ENCODE measurements at places on chromosomes 2 and 18.

GRCh38 chr2:86446060-86446459 lies 4.9 kb downstream of the KDM3A start:
- no peak for DNase-seq

- no peak for DNase-seq
Observed at GRCh38 chr2:147439986-147440385, 404.8 kb upstream of the ACVR2A start.

GRCh38 chr2:207283356-207283755 lies 117.6 kb upstream of the KLF7 start:
- DNase-seq, result no peak

GRCh38 chr2:160550048-160550447 lies 56.4 kb upstream of the RBMS1 start:
- no peak for DNase-seq

GRCh38 chr18:56462276-56462675 lies 176.1 kb downstream of the TXNL1 start:
- DNase-seq, result no peak

DNA sequence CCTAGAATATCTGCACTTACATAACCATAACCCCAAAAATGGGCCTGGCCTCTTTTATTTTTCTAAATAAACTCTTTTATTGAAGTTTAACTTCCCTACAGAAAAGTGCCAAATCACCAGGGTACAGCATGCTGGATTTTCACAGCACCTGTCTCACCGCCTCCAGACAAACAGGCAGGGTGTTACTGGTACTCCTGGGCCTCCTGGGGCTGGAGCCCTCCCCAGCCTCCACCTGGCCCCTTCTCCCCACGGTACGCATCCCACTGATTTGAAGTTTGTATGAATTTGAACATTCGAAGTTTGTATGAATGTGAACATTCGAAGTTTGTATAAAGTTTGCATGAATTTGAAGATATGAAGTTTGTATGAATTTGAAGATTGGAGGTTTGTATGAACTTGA lies 232.1 kb downstream of the NDUFA10 start:
- DNase-seq, result no peak

DNA sequence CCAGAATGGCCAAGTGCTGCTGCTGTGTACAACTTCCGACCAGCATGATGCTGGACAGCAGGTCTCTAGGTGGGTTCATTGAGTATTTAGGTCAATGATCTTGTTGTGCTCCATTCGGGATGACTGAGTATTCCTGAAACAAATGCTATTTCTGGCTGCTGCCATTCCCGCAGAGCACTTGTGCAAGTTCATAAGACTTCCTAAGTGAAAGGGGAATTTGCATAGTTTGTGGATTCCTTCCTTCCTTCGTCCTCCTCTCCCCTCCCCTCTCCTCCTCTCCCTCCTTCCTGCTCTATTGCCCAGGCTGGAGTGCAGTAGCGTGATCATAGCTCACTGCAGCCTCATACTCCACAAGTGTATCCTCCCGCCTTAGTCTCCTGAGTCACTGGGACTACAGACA lies 40.4 kb downstream of the LDLRAD4 start:
- DNase-seq, result no peak

DNA sequence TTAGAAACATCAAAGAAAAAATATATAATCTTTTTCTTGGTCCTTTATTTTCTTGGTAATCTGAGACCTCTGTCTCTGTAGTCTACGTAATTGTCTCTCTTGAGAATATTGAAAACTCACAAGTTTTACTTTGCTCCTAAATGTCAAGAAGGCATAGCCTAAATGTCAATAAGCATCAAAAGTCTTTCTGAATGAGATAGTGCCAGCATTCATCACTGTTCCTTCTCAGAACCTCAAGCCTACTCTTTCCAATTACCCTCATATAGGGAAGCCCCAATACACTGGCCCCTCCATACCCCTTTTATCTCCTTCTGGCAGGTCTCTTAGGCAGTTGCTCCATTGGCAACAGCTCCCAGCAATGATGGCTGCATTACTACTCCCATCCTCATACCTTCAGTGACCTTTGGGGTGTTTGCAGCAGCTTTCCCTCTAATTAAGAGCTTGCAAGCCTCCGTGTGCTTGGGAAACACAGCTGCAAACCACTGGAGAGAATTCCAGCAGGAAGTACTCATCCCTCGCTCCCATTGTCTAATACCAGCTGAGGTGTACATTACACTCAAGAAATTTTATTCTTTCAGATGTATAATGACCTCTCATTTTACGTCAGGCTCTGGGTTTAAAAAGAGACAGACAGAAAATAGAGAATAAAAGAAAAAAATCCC lies 95.8 kb downstream of the KYNU start:
- DNase-seq, result no peak

GRCh38 chr2:41167014-41167413 lies 715.1 kb upstream of the SLC8A1 start:
- no peak for DNase-seq

DNA sequence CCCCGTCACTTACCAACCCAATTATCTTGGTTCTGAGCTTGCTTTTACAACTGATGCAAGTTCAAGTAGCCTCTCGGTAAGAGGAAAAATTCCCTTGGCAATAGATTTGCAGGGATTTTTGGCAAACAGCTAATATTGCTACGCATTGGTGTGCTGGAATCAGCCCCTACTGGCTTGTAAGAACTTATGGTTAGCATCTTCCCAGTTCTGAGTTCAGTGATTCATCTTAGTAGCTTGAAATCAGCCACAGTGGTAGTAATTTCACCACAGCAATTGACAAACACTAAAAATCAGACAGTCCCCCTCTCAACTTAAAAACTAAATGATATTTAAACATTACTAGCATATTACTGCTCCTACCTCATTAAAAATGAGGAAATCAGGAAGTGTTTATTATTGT lies 5.9 kb upstream of the RAX start:
- DNase-seq, result no peak

GRCh38 chr18:78735131-78736014 lies 244.2 kb upstream of the SALL3 start:
- DNase-seq, result no peak

DNA sequence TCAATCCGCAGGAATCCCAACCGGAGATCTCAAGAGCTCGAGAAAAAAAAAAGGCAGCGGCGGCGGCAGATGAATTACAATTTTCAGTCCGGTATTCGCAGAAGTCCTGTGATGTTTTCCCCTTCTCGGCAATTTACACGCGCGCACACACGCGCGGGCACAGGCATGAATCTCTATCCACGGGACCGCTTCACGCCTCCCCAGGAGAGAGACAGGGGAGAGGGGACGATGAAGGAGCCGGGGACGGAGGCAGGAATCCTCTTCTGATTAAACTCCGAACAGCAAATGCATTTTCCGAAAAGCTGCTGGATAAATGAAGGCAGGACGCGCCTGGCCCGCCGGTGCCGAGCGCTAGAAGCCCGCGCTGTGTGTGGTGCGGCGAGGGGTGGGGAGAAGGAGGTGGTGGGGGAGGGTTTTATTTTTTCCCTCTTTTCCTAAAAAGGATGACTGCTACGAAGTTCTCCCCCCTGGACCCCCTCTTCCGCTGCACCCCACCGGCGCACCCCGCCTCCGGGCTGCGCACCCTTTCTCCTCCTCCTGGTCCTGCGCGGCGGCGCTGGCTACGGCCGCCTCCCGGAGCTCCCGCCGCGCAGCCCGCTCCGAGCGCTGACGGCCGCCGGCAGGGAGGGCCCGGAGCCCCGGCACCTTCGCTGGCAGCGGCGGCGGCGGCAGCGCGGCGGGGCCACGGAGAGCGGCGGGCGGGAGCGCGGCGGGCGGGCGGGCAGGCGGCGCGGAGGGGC lies at the start of gene BCL2:
TSS of gene BCL2 (minus strand) at position 387 of the 740 bp plus-strand sequence.
- DNase-seq, result no peak

DNA sequence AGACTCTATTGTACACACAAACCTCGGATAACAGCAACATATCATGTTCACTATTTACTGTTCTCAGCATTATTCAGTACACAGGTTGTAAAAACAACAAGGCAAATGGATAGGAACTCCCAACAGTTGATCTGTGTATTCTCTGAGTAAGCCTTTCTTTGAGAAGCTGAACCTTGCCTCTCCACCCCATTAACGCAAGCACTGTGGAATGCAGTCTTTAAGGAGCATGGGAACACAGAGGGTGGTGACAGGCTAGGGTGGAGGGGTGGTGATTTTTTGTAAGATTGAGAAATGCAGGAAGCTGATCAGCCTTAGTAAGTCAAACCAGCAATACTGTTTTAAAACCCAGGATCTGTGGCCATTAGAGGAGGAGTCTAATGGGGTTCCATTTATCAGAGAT lies 19.6 kb upstream of the SERPINB11 start:
- peak; percentile 26 for DNase-seq

DNA sequence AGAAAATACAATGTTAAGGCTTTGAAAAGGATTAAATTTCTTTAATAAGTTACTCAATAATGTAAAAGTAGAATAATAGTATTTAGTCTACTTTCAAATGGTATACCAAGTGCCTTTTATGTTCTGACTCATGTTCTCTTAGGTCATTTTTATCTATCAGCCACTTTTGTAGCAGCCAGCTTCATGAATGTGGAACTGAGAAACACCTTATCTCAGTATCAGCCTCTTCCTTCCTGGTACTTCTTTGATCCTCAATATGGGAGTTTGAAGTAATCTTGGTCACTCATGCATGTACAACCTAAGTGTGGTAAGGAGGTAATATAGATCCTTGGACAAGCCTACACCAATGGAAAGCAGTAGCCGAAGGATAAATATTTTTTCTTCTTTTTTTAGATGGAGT lies 180.4 kb upstream of the NRXN1 start:
- DNase-seq, result no peak

GRCh38 chr2:28319118-28320008 lies 73.3 kb upstream of the FOSL2 start:
- no peak for DNase-seq

DNA sequence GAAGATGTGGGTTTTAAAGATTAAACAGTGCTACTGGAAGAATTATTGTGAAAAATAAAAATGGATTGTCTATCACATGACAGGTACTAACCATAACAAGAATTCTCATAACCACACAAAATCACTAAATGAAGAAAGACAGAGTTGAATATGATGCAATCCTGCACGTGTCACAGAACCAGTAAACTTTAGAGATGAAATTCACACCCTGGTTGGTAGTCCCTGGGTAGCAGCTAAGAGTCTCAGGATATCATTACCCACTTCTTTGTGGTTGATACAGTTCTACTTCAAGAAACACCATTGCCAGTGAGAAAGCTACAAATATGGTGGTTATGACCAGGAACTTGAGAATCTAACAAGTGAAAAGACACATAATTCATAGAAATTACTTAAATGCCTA lies 450.2 kb downstream of the ERBB4 start:
- no peak for DNase-seq

GRCh38 chr2:209463226-209463625 lies 39.4 kb downstream of the MAP2 start:
- no peak for DNase-seq

GRCh38 chr18:8742387-8743361 lies 37.3 kb downstream of the MTCL1 start:
- DNase-seq, result no peak

DNA sequence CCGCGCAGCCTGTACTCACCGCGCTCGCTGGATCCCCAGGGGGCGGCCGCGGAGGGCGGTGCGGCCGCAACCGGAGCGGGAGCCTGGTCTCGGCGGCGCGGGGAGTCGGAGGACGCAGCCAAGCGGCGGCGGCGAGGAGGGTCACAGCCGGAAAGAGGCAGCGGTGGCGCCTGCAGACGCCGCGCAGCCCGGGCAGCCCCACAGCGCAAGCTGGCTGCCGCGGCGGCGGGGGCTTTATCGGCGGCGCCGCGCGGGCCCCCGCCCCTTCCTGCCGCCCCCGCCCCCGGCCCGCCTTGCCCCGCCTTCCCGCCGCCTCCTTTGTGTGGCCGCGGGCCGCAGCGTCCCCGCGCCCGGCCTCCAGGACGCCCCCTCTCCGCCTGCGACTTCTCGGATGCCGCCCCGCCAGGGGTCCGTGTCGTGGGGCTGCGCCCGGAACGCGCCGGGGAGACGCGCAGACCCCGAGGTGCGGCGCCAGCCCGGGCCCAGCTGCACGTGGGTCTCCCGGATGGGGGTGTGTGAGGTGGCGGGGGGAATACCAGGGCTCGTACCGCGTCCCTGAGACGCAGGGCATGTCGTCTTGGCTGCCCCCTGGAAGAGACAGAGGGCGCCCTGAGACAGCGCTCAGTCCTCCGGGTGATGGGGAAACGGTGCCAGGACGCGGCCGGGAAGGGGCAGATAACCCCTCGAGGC lies at the start of gene SERPINE2:
TSS of gene SERPINE2 (minus strand) at position 207 of the 690 bp plus-strand sequence. CDS start 37,386 bp downstream, outside the sequence.
- peak; percentile 37 for DNase-seq

All from mucosa of gallbladder (tissue), 1 donor.